ENCODE measurements at places on chromosomes 4 and X.

- no peak for DNase-seq
These were observed 15.0 kb downstream of the TRPC5 start for GRCh38 chrX:112067601-112068000.

DNA sequence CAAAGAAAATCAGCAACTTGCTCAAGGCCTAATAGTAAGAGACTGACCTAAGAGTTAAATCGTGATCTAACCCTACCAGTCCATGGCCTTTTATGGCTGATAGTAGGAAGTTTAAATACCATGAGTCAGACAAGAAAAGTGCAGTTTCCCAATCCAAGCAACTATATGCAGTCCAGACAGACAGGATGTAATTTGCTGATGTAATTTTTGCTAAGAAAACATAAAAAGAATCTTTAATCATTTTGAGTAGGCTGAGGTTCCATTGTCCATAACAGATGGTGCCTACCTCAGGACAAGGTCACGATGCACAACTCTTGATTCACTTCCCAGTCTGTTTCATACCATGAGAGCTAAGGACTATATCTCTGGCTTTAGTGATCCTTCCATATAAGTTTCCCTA is 317.5 kb upstream of the GRIA3 start:
- no peak for DNase-seq

GRCh38 chr4:6557856-6558255 is 17.1 kb upstream of the MAN2B2 start:
- DNase-seq: no peak

- DNase-seq: no peak
These were observed 114.6 kb downstream of the ARHGAP10 start for GRCh38 chr4:147846318-147847155.

DNA sequence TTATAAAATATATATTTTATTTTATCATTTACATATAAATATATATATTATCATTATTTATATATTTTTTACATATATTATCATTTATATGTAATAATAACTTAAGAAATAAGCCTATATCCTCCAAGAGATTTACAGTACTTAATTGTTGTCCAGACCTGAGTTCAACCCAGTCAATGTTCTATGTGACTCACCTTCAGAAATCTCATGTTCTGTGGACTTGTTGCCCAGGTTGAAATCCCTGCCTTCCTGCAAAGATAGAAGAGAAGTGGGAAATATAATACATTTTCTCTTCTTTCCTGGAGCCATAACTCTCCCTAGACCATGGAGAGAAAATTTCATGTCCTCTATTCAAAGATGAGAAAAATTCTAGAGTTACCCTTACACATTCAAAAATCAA is 247.3 kb downstream of the PARM1 start:
- DNase-seq: no peak

- DNase-seq: peak; percentile 24
These were observed 2.6 kb downstream of the PLP1 start for GRCh38 chrX:103779141-103779789.

DNA sequence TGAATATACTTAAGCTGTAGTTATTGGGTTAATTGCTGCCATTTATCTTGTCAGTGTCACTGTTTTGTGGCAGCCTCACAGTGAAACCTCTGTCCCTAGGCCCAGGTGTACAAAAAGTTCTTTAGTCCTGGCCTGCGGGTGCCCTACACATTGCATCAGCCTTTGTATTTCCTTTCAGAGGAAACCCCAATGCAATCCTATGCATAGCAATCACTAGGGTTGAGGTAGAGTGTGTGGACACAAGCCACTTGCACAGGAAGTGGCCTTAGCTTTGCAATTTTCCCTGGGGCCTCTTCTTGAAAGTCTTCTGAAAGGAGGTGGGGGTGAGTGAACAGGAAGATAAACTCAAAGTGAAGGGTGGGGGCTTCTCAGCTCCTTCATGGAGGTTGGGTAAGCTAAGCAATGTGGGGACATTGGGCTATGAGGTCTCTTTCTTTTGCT is 27.8 kb downstream of the VSIG4 start:
- DNase-seq: no peak

GRCh38 chr4:54082168-54082567 is 17.8 kb upstream of the CHIC2 start:
- no peak for DNase-seq

GRCh38 chr4:4729206-4729605 is 130.3 kb upstream of the MSX1 start:
- no peak for DNase-seq

- no peak for DNase-seq
These were observed 298.2 kb upstream of the ARSJ start for GRCh38 chr4:114277690-114278089.

- DNase-seq: peak; percentile 48
These were observed 6.0 kb downstream of the EREG start for GRCh38 chr4:74370912-74371311.

GRCh38 chrX:72110876-72111708 is 20.6 kb downstream of the RTL5 start:
- DNase-seq: no peak

DNA sequence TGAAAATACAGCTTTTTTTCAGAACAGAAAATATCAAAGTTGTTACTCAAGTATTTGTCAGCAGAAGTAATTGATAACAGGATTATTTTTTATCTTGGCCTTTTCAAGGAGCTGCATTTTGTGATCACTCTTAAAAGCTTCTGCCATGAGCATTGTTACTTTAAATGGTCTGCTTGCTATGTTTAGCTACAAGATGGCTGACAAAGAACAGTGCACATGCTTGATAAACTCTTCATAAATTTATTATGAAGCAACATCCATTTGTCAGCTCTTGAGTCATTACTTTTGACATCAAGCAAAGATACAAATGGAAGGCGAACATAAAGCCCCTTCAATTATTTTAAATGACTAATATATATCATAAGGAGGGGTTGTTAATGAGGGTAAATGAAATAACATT is 205.4 kb upstream of the RPS6KA3 start:
- DNase-seq: no peak

DNA sequence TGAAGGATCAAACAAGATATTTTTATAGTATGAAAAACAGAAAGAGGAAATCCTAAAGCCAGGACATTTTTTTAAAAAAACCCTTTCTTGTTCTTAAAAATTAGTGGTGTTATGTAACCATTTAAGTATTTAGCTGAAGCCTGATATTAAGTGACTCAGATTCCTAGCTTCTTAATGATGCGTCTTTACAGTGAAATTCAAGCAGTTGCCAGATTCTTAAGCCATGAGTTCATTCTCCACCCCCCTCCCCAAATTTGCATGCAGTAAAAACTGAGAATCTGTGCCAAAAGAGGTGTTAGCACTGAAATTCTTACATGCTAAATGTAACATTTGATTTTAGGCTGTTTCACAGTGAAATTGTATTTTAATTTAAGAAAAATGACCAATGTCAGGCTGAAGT is 180.8 kb downstream of the RAPGEF2 start:
- DNase-seq: no peak

DNA sequence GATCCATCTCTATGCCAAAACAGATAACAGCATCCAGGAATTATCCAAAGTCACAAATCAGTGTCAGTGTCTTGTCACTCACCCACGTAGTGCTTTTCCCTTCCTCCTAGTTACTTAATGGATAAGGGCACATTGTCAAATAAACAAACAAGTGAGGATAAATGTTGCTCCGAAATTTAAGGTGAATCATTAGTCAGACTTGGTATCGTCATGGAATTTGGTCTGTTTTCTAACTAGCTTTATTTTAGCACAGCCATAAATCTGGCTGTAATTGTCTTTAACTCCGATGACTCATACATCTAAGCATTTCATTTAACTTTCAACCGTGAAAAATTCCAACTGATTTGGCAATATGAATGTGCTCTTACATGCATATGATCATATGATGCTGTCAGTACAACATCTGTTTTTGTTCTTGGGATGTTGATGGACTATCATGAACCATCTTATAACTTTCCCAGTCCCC is 83.3 kb downstream of the SNCA start:
- DNase-seq: no peak
